Kidney (tissue), 22 donors: ENCODE measurements at places on chromosomes 4 and X. TPM values are rescaled to one million over a fixed set of nuclear protein-coding genes. Genes with fewer than 3 reads are reported as not detected.
A peak's percentile ranks its signal among the peaks of the same experiment; 100 is the strongest.

Gene PRKX
- total RNA-seq: 116 TPM

Gene BEX1
- total RNA-seq: 5.4 TPM

Gene FGFBP2
- 0.72 TPM for total RNA-seq

GRCh38 chr4:172202480-172203076 lies 389.4 kb downstream of the GALNTL6 start:
- H3K36me3 ChIP-seq: no peaks in the 10 kb centered on the region
- H3K4me3 ChIP-seq: no peak overlapping the region
- no peak overlapping the region for H3K27ac ChIP-seq
- H3K4me1 ChIP-seq: no peaks in the 10 kb centered on the region
- DNase-seq: peak; percentile 34

GRCh38 chr4:184396570-184397515 lies 77.5 kb downstream of the IRF2 start:
- no peak overlapping the region for H3K27ac ChIP-seq
- no peak for DNase-seq
- H3K36me3 ChIP-seq: peaks cover 31% of the 10 kb centered on the region
- no peaks in the 10 kb centered on the region for H3K4me1 ChIP-seq
- H3K27me3 ChIP-seq: no peaks in the 10 kb centered on the region
- no peak overlapping the region for H3K4me3 ChIP-seq

DNA sequence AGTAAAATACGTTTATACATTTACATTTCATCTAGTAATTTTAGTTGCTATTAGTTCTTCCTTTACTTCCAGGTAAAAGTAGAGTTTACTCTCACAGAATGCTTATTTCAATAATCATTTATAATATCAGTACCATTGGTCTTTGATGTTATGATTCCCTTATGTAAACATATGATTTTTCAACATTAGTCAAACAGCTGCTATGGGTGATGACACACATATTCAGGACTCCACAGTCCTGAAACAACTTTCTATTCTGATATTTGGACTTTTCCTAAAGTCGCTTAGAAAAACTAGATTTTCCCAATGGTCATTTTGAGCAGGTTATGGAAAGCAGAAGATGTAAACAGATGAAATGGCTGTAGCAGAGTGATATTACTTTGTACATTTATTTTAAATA lies 369.8 kb downstream of the UNC5C start:
- H3K4me3 ChIP-seq: no peak overlapping the region
- H3K27ac ChIP-seq: no peak overlapping the region
- no peaks in the 10 kb centered on the region for H3K36me3 ChIP-seq
- no peak for DNase-seq

- H3K27me3 ChIP-seq: no peaks in the 10 kb centered on the region
- H3K4me1 ChIP-seq: no peaks in the 10 kb centered on the region
- no peaks in the 10 kb centered on the region for H3K36me3 ChIP-seq
- H3K27ac ChIP-seq: no peak overlapping the region
- H3K4me3 ChIP-seq: no peak overlapping the region
- DNase-seq: no peak
These were observed 92.5 kb downstream of the RAPGEF2 start for GRCh38 chr4:159195361-159195769.
